ENCODE measurements at places on chromosomes 7 and 10.

GRCh38 chr7:155071121-155071651 is 1.1 kb downstream of the HTR5A start:
- DNase-seq = no peak

DNA sequence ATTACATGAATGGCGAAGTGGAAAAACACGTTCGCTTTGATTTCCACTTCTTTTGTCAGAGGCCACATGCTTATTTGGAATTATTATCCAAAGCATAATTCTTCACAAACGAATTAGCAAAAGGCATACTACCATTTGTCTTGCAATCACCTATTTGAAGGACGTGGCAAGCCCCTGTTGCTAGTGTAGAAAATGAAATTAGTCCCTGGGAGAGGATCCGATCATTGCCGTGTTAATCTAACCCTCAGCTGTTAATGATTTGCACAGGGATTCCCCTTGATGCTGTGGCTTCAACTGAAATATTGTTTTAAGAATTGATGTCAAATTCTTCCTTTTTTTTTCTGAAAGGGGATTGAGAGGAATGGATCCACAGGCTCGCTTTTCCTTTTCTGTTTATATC is 4.6 kb downstream of the AGMO start:
- DNase-seq = no peak

DNA sequence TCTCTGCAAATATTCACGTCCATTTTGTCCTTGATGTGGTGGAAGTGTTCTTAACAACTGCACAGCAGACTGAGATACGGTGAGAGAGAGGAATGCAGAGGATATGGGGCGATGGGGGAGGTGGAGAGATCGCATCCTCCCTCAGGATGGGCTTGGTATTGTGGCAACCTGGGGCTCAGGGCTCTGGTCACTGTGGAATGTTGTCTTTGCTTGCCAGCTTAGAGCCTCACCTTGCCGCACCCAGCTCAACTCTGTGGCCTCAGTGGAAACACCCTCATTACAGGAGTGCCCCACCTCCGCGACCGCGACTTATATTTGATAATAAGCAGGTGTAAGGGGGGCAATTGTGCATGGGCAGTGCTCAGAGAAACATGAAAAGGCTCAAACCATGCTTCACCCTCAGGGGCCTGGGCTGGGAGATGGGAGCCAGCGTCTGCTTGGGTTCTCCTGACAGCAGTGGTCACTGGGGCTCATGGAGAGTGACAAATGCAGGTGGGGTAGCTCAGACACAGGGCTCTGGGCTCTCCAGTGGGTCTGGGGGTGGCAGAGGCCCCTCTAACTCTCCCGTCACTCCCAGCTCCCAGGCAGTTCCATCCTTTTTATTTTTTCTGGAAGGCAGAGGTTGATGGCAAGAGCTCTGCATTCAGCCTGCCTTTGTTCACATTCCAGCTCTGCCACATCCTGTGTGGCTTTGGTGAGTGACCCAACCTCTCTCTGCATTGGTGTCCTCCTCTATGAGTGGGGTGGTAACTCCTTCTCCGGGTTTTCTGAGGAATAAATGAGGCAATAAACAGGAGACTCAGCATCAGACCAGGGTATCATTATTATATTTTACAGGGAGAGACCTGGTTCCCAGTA is 43.1 kb upstream of the EMX2 start:
- DNase-seq = no peak

DNA sequence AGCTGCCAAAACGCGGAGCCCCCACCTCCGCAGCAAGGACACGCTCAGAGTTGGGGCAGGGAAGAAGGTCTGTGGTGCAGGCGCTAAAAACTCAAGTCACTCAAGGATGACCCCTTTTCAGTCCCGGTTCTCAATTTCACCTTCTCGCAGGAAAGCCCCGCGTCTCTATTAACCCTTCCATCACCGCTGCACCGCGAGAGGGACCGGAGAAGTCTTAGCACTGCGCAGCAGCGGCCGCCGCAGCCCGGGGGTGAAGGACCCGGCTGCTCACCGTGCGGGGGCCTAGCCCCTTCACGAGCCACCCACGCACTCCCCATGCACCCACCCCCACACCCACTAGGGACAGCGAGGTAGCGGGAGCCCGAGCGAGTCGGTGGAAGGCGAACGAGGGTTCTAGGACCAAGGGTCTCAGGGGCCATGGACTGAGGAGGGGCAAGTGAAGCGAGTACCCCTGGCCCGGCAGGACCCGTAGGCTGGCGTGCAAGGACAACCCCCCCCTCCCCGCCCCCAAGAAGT is 162.9 kb downstream of the SH3PXD2A start:
- DNase-seq = no peak

- DNase-seq = no peak
Measured at GRCh38 chr7:31549611-31550010, 35.7 kb downstream of the ITPRID1 start.

DNA sequence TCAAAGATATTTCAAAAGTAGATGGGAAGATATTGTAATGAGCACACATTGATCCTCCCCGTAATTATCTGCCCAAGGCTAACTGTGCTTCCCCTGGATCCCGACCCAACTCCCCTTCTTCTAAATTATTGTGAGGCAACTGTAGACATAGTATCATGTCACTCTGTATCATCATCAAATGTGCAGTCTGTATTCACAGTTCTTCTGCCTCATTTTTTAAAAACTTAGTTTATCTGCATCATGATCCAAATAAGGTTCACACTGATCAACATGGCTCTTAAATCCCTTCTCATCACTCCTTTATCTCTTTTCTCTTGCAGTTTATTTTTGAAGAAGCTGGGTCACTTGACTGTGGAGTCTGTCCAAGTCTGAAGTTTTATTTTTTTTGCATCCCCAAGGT is 27.5 kb downstream of the CDCA7L start:
- DNase-seq = no peak

DNA sequence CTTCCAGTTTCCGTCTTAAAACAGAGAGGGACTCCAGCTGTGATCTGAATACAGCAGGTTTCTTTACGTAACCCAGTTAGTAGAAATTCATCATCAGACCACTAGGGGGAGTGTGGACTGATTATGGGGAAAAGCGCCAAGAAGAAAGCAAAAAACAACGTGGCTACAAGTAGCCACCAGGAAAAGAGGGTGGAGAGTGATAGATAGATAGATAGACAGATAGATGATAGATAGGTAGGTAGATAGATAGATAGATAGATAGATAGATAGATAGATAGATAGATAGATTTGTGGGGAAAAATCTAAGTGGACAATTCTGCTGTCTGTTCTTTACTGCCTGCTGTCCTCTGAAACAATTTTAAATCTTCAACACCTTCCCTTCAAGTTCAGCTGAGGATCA is 12.7 kb upstream of the AKR1B10 start:
- peak; percentile 80 for DNase-seq

DNA sequence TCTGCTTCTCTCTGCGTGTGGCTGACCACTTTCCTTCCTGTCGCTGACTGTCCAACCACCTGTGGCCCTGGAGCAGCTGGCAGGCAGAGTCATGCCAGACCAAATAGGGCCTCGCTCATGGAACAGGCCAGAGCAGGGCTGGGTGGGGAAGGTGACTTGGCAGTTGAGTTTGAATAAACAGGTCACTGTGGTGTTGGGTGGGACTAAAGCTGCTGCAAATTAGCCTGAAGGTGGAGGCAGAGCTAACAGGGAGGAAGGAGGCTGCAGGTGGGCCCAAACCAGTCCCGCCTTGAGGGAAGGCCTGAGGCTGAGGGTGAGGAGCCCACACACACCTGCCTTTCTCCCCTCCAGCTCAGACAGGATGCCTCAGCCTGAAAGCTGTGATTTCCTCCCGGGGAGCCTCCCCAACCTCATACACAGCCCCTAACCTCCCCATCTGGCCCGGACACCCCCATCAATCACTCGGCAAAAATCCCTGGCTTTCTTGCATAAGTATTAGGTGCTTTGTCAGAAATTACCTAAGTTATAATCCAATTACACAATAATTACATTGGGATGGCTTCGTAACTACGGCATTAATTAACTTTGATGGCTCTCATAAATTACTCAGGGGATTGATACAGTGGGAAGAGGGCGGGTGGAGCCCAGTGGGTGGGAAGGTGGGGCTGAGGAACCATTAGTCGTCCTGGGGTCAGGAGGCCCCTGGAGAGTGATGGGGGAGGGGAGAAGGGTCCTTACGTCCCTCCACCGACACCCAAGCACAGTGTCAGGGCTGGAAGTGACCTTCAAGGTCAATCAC is 97.7 kb upstream of the PCBD1 start:
- peak; percentile 74 for DNase-seq

DNA sequence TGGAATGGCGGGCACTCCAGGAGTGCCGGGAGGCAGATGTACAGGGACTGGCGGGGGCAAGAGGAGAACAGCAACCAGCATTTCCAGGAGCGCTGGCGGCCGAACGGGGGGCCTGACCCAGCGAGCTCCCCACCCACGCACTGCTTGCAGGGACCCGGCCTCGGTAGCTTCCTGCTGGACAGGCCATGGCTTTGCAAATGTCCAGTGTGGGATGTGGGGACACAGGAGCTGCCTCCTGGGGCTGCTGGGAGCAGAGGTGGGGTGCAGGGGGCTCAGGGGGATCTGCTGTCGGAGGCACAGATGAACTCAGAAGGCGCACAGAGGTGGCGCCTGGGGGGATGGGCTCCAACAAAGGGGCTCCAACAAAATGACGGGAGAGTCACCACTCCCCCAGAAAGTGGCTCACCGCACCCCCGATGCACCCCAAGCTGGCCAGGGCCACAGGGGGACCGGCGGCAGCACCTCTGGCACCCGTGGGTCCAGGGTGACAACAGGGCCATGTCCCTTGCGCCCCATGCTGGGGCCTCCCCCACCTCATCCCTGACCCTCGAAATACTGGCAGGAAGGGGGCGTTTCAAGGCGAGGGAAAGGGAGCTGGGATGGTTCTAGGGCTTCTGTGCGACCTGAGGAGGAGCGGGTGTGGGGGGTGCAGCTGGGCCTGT is 41.1 kb downstream of the AP5Z1 start:
- no peak for DNase-seq

GRCh38 chr10:114163062-114163461 is 10.9 kb downstream of the CCDC186 start:
- DNase-seq = no peak

GRCh38 chr7:144907577-144907976 is 71.7 kb upstream of the TPK1 start:
- DNase-seq = no peak

DNA sequence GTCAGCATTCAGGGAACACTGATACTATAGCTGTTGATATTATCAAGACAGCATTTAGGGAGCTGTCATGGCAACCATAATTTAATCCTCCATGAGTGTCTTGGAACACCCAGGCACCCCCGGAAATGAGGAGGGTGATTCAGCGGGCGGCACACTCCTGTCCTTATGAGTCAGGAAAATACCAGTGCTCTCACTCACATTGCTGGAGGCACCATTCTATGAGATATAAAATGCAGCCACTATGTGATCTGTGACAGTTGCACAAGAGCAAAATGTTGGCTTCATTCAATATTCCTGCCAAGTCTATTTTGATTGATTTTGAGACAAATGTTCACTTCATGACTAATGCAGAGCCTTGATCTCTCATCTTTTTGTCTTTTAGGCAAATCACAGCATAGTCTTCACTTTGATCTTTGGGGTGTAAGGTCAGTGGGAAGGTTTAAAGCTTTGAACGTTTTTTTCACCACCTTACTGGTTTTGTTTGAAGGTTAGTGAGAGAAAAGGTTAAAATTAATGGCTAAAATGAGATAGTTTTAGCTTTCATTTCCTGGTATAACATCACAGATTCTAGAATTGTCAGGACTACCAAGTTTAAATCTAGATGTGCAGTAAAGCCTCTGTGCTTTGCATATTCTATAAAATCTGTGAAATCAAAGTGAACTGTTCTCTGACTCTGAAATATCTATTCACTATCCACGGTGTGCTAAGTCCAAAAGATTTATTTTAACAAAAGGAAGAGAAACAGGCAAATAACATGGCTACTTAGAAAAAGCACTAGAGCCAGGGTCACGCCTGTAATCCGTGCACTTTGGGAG is 12.4 kb upstream of the ARHGAP12 start:
- DNase-seq = peak; percentile 97

GRCh38 chr7:101645951-101646350 is 16.9 kb upstream of the MYL10 start:
- no peak for DNase-seq

DNA sequence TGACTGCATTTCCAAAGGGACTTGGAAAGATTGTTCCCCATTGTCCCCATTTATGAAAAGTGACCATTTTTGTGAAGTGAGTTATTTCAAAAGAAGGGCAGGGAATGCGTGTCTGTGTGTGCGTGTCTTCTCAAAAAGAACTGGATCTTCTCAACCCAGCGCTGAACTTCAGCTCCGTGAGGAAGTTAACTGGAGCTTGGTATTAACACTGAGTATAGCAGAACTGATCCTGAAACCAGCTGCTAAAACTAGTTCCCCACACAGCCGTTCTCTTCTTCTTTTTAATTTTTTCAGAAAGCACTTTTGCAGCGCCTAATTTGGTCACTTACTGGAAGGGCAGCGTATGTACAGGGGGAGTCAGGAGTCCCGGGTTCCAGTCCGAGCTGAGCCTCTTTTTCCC is 45.8 kb upstream of the PLEKHA1 start:
- DNase-seq = no peak

- peak; percentile 35 for DNase-seq
Measured at GRCh38 chr7:2169923-2170575, 62.7 kb downstream of the MAD1L1 start.

DNA sequence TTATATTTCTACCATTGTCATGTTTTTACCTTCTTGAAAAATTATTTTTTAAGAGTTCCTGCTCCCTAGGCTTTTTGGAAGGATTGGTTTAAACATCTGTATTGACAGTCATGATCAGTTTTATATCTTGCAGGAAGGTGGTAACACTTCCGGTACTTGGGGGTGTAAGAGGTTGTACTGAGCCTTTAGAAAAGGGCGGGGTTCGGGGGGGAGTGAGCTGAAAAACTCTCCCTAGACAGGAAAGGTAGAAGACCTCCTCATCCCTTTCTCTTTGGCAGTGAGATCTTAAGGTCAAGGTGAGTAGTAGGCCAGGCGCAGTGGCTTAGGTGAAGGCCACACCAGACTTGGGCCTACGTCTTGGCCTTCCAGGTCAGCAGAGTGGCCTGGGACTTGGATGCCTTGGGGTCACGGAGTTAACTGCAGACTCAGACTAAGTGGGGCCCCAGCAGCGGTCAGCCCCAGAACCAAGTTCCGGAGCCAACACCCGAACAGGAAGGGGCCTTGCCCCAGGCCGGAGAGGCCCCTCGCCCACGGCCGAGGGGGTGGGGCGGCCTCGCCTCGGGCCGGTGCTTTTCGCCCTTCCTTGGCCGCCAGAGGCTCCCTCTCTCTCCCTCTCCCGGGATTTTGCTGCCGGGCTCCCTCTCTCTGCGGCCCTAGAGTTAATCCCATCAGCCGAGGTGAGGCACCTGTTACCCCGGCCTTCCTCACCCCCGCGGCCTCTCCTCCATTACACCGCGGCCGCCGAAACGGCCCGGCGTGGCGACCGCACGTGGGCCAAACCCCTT is at the start of gene PPP1R9A:
TSS of gene PPP1R9A (plus strand) at position 569 of the 785 bp plus-strand sequence. CDS start 2,520 bp downstream, outside the sequence.
- DNase-seq = peak; percentile 35

DNA sequence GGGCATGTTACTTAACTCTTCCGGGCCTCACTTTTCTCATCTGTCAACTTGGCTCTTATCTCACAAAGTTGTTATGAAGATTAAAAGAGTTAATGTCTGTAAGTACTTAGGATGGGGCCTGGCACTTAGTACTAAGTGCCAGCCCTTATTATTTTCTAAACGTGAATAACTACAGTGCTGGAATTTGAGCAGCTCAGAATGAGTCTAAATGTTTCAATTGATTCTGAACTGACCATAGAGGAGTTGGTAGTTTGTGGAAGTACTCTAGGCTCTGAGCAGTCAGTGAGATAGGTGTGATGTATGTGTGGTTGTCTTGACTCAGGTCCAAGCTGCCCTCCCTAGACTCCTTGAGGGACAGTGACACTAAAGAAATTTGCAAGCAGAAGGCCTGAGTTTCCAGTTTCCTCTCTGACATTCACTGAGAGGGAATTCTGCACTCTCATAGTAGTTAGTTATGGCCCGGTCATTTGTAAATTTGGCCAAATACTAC is 18.5 kb upstream of the JAZF1 start:
- DNase-seq = no peak

GRCh38 chr10:92691591-92692079 is 1.9 kb downstream of the HHEX start:
- DNase-seq = no peak

Measured in M059J (cell line).